CD4-positive, alpha-beta T cell treated with Interleukin-6 at 100 ng/mL for 8 hours (primary cell): ENCODE measurements at places on chromosomes 4 and X.

GRCh38 chrX:71545364-71545763 lies 12.5 kb downstream of the OGT start:
- DNase-seq = no peak

DNA sequence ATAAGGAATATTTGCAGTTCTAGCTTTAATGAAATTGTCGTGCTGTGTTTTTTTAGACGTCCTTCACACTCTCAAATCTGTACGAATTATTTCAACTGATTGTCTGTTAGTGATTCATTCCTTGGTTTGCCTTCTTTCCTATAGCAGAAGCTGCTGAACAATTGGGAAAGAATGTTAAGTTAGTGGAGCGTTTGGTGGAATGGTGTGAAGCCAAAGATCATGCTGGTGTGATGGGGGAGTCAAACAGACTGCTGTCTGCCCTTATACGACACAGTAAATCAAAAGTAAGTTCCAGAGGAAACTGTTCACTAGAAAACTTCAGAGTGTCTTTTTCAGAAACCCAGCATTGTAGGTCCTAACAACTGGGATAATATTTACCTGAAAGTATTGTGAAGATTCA lies 159.9 kb downstream of the RAP1GDS1 start:
- DNase-seq = no peak

DNA sequence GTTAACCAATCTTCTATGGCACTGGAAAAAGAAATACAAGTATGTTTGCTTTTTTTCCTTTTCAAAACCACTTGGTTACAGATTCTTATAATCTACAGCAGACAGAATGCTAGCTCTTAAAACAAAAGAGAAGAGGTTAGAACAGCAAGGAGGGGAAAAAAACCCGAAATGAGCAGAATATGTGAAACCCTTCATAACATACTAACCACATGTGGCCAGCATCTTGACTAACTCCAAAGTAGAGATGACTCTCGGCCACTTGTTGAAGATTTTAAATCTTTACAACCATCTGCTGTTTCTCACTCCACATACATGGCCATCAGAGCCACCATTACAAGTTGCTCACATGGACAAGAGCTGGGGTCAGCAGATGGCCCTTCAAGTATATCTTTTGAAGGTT lies 100.3 kb downstream of the PAPSS1 start:
- DNase-seq = no peak

GRCh38 chr4:74874753-74875367 lies 58.1 kb upstream of the PARM1 start:
- DNase-seq = peak; percentile 20

- no peak for DNase-seq
These were observed 56.1 kb upstream of the HPGD start for GRCh38 chr4:174578366-174578765.

GRCh38 chrX:131588995-131589394 lies 45.1 kb downstream of the OR13H1 start:
- no peak for DNase-seq

DNA sequence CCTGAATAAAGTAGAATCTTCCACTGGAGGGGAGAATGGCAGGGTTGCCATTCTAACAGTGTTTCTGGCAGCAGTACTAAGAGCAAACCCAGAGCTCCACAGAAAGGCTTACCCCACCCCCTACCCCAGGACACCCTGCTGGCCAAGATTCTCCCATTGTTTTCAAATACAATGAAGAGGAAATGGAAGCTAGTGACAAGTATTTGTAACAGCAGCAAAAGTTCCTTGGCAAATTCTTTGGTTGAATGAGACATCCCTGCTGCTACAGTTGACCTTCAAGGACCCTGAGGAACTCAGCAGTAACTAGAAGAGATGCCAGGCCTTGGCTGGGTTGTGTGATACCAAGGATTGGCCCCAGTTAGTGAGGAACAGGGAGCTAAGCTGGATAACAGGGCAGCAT lies 124.2 kb upstream of the DGKK start:
- no peak for DNase-seq

DNA sequence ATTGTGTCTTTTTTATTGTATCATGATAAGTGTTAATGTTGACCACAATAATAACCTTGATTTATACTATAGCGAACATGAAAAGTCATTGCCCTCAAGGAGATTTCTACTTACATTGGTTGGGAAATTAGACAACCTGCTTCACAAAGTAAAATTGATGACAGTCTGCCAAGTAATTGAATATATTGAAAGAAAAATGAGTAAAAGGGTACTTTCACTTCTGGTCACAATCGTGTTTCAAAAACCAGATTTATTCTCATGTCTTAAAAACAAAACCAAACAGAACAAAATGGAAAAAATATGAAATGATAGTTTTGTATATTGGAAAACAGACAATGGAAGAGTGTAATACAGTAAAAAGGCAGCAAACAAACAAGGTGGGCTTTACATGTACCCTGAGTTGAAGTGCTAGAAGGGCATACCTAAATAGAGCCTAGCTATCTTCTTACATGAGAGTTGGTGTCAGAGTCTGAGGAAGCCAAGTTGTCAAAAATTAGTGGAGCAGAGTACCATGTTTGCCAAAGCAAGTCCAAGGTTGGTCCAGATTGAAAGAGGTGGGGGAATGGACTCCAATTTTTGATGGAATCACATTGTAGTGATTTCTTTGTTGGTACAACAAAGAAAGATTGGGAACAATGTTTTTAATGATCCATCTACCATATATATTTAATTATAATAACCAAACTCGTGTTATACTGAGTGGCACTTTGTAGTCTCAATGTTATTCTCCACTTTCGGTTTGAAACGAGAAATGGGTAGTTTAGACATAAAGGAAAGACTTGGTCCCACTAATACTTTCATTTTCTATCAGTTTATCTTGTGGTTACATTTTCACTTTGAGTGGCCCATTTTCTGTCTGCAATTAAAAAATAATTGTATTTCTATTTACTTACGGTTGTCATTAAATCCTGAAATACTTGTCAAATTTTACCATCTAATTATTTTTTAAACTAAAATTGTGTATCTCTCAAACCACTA lies 775.6 kb downstream of the STIM2 start:
- DNase-seq = no peak

DNA sequence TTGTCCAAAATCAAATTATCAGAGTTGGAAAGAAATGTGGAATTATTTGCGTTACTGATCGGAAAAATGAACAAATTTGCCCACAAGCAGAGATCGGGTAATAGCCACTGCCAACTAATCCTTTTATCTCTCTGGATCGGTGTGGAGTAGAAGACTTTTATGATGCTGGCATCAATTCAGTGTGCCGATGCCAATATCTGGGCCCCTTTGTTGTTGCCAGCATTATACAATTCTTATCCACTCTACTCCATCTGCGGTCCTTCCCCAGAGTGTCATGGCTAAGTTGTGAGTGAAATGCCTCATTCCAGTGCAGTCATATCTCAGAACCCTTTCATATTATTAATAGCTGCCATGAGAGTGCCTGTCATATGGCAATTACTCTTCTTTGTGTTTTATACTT lies 660.2 kb downstream of the ADGRL3 start:
- DNase-seq = no peak

DNA sequence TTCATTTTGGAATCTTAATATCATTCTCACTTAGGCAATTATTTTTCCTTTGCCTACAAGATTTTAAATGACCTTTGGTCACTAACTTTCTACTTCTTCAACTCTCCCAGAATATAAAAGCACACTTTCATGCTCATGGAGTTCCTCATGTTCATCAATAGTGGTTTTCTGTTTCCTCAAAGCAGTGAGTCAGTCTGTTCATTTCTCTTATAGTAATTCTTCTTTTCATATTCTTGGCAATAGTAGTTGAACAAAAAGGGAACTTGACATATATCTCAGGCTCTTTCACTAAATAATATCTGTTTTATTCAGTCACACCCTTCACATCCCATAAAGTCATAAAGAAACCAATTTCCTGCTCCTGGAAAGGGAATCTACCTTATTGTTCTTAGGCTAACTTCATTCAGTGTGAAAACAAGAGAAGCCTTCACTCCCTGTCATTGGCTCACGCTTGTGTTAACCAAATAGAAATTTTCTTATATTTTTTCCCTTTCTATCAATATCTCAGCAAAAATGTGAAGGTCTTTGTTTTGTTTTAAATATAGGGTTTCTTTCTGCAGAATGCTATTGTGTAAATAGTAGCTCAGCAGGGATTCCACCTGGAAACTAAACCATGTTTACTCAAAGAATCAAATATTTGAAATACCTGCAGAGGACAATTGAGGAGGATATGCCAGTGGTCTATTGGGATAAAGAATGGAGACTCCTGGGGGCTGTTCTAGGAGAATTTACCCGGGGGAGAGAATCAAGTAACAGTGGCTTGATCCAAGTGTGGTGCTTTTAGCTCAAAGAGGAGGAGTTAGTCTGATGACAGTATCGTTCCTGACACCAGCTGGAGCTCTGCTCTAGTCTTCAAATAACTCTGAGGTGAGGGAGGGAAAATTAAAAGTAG lies 13.4 kb upstream of the TNIP3 start:
- no peak for DNase-seq

DNA sequence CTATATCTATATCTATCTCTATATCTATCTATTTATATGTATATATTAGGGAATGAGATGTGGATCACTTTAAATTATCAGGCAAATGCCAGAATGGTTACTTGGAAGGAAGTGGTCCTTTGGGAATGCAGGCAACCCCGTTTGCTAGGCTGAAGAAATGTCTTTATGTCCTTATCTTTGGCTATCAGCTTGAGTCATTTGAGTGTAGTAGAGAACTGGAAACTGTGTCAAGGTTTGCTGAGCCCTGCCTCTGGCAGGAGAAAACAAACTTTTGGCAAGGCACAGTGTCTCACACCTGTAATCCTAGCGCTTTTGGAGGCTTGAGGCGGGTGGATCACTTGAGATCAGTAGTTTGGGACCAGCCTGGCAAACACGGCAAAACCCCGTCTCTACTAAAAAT lies 167.3 kb downstream of the ACTRT1 start:
- DNase-seq = no peak

- DNase-seq = no peak
These were observed 1449.6 kb downstream of the C4orf33 start for GRCh38 chr4:130545596-130545995.

- no peak for DNase-seq
These were observed 8.5 kb upstream of the CCSER1 start for GRCh38 chr4:90118527-90119195.

GRCh38 chr4:77665381-77666069 lies 59.9 kb downstream of the CXCL13 start:
- no peak for DNase-seq

GRCh38 chr4:150150629-150151062 lies 72.4 kb downstream of the DCLK2 start:
- no peak for DNase-seq

GRCh38 chr4:184235526-184235925 lies 17.9 kb upstream of the ENPP6 start:
- no peak for DNase-seq

GRCh38 chrX:386239-386767 lies 404 bp downstream of the PPP2R3B start:
- no peak for DNase-seq

DNA sequence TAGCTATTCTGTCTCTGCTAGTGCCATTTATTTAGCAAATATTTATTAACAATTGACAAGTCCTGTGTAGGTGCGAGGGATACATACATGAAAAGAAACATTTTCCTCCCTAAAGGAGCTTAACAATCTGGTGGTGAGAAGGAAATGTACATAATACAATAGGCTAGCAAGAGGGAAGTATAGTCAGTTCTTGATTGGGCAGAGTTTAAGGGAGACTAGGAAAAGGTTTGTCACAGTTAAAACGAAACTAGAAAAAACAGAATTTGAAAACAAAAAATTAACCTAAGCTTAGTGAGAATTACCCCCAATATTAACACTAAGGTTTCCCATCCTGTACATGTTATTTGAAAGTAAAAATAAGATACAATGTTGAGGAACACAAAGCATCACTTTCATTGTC lies 8.6 kb upstream of the MAML3 start:
- no peak for DNase-seq

DNA sequence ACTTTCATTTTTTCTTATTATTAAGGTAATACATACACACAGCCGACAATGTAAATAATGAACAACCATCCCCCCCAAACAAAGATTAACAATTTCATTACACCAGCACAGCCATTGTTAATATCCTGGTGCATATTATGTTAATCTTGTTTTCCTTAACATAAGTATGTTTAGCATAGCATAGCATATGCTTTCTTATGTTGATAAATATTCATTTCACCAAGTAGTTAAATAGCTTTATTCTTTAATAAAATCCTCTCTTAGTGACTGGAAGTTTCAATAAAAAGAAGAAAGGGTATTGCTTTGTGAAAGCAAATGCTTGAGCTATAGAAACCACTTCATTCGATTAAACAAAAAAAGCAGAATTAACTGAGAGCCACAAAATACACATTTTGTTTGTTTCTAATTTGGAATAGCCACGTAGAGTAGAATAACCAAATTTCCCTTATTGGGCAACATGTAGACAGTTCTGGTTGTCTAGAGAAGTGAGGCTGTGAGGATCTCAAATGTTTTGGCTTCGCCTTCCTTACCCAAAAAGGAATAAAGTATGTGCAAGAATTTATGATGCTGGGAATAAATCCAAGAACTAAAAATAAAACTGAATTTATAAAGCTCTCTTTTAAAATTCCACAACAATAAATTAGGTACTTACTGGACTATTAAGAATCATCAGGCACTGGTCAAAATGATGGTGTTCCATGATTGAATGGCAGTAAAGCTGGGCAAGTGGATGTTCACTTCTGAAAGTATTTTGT lies 118.0 kb downstream of the PDE5A start:
- no peak for DNase-seq

GRCh38 chr4:152723236-152723635 lies 43.4 kb upstream of the TMEM154 start:
- no peak for DNase-seq

GRCh38 chrX:39772057-39772832 lies 325.5 kb downstream of the BCOR start:
- peak; percentile 51 for DNase-seq

- no peak for DNase-seq
These were observed 73.2 kb downstream of the HAUS3 start for GRCh38 chr4:2168469-2169319.

GRCh38 chr4:25182937-25183336 lies 22.7 kb upstream of the SEPSECS start:
- DNase-seq = no peak
